ENCODE measurements at places on chromosomes 7 and 10.

- DNase-seq: peak; percentile 52
These were observed 7.0 kb downstream of the EBF3 start for GRCh38 chr10:129956876-129957673.

GRCh38 chr10:110076559-110077318 is 69.0 kb downstream of the ADD3 start:
- DNase-seq: no peak

DNA sequence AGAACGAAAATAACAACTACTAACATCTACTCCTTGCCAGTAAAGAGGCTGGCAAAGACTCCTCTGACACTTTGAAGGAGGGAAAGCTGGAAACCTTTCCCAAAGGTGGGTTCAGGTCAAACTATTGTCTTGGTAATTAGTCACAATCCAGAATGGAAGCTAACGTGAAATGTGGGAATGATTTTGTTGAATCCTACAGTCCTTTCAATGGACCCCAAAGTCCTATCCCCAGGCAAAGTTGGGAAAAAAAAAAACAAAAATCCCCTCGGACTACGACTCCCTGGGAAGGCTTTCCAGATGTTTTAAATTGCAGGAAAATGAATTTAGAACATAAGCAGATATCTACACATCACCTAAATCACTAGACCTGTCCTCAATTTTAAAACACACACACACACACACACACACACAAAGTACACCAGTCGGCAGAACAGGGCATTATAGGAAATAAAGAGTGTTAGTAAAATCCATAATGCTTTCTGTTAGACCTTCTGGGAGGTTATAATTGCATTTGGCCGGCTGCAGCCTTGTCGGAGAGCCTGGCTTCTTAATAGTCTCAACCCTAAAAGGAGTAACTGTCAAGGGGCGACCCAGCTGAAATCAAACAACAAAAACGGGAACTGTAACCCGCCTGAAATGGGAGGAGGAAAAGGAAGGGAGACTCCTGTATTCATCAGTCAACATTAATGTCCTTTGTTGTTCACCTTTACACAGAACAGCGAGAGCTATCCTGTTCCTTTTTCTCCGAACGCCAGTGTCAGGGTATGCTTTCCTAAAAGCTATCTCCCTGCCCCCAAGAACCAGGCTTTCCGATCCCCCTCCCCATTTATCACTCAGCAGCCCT is 1.5 kb downstream of the DOCK4 start:
- peak; percentile 25 for DNase-seq

- DNase-seq: peak; percentile 19
These were observed 105.2 kb upstream of the PPIF start for GRCh38 chr10:79241990-79242619.

DNA sequence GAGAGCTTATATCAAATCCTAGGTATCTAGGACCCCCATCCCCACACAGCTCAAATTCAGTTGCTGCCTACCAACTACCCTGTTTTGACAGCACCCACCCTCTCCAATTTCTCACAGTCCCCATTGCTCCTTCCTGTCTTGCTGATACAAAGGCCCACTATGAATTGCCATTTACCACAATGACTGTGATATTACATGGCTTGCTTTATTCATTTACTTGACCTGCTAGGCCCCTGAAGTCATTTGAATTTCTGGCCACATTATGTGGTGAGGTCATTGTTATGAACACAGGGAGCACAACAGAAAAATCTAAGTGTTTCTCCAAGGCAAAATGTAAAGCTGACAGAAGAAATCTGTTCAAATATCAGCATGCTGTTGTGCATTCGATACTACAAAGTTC is 101.4 kb downstream of the PPP1R17 start:
- DNase-seq: no peak

DNA sequence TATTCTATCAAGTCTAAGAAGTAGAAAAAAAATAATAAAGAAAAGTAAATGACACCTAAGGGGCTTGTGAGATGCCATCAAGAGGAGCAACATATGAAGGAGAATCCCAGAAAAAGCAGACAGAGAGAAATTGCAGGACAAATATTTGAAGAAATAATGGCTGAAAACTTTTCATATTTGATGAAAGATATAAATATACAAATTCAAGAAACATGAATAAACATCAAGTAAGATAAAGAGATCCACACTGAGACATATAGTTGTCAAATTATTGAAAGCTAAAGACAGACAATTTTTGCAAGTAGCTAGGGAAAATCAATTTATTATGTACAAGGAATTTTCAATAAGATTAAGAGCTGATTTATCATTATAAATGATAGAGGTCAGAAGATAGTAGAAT is 558.0 kb downstream of the ZWINT start:
- DNase-seq: no peak

DNA sequence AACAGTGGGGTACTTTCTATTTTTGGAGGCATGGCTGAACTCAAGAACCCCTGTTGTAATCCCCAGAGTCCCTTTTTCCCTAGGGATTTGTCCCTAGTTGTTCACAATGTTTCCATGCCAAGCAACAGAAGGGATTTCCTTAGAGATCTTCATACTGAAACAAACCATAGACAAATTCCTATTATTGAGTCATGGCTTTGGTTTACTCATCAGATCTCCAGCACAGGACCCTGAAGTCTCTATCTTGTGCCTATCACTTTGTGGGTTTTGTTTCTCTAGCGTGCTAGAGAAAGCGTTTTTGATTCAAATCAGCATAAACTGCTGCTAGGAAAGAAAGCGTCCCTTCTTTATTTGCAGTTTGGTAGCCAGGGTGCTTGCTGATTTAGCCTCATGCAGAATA is 165.0 kb downstream of the BAMBI start:
- no peak for DNase-seq

DNA sequence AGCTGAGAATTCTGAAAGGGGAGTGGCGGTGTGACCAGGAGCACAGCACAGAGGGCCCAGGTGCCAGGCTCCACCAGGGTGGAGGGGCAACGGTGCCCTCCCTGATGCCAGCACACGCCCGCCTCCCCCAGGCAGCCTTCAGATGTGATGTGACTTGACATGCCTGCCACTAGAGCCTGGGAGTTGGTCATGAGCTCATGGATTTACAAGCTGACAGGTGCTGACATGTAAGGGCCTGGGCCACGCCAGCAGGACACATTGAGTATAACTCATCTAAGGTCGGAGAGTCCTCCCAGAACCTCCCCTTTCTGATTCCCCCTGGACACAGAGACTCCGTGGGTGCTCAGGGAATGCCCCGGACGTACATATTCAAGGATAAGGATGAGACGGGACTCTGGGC is 74.2 kb downstream of the LSM5 start:
- no peak for DNase-seq

- no peak for DNase-seq
These were observed 32.6 kb upstream of the NME8 start for GRCh38 chr7:37815671-37816371.

- DNase-seq: no peak
These were observed 25.9 kb downstream of the TAX1BP1 start for GRCh38 chr7:27765841-27766240.

- no peak for DNase-seq
These were observed 12.9 kb downstream of the OIT3 start for GRCh38 chr10:72906446-72906845.

- no peak for DNase-seq
These were observed 3.5 kb downstream of the VIPR2 start for GRCh38 chr7:159141167-159141566.

DNA sequence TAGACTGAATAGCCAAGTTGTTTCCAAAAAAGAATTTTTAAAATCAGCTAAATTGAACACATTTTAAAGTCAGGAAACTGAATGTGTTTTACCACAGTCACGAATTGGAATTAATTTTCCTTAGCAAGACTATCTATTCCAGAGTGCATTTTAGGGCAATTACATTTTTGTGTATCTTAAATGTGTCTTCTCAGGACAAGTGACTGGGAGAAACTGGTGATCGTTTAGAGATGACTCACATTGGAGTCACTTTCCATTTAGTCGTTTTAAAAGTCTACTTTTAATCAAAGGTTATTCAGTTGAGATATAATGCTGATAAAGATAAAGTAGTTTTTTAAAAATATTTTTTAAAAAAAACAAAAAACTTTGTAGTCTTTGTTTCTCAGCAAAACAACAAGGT is 191.7 kb upstream of the SLC26A5 start:
- DNase-seq: no peak

- DNase-seq: no peak
These were observed 15.9 kb downstream of the PRKG1 start for GRCh38 chr10:51090190-51090589.

DNA sequence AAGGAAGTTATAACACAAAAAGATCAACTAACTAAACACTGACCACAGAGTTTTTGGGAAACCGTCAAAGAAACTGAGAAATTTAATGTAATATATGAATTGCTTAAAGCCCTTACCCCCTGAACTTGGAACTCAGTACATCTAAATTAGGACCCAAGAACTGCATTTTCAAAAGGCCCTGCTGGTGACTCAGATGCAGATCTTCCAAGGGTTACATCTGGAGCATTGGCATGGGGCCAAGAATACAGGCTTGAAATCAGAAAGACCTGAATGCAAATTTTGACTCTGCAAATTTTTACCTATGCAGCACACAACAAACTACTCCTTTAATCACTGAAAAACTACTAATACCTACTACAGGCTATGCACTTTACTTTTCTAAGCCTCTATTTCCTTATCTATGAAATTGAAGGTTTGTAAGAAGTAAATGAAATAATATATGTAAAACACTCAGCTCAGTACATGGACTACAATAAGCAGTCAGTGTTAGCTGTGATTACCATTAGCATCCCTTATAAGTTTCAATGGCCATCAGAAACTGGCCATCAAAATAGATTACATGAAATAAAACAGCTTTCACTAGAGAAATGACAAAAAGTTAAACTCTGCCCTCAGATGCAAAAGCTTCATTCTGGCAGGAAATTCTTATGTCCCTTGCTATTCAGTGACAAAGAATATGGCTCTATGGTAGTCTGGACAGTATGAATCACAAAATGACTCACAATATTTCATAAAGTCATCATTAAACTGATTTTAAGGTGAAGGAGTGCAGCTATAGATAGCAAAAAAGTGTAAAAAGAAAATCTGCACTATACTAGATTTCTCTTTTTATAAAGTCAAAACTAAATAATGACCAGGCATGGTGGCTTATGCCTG is 43.6 kb downstream of the NSUN6 start:
- no peak for DNase-seq

GRCh38 chr10:132793871-132794849 is 8.2 kb upstream of the NKX6-2 start:
- DNase-seq: no peak

DNA sequence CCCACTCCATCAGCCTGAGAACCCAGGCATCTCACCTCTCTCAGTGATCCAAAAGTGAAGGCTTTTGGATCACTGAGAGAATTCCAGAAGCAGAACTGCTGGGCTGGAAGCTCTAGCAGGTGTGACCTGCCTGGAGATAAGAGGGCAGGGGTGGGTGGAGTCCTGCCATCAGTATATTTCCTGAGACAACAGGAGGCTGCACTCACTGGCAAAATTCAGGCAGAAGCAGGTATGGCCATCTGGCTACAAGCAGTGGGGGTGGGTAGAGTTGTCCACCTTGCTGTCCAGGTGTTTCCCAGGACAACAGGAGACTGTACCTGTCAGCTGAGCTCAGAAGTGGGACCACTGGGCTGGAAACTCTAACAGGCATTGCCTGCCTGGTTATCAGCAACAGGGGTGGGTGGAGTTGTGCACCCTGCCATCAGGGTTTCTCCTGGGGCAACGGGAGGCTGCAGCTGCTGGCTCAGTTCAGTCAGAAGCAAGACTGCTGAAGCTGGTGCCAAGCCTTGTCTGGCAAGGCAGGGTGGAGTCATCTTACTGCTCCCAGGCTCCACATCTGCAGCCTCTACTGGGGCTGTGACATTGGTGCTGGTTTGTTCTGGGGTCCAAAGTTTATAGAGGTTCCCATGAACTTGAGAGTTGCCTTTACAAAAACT is 47.2 kb upstream of the SFTPD start:
- peak; percentile 17 for DNase-seq

- peak; percentile 19 for DNase-seq
These were observed 87.9 kb downstream of the PAXIP1 start for GRCh38 chr7:154914996-154915380.

- DNase-seq: no peak
These were observed 57.1 kb downstream of the AOAH start for GRCh38 chr7:36667007-36667745.

DNA sequence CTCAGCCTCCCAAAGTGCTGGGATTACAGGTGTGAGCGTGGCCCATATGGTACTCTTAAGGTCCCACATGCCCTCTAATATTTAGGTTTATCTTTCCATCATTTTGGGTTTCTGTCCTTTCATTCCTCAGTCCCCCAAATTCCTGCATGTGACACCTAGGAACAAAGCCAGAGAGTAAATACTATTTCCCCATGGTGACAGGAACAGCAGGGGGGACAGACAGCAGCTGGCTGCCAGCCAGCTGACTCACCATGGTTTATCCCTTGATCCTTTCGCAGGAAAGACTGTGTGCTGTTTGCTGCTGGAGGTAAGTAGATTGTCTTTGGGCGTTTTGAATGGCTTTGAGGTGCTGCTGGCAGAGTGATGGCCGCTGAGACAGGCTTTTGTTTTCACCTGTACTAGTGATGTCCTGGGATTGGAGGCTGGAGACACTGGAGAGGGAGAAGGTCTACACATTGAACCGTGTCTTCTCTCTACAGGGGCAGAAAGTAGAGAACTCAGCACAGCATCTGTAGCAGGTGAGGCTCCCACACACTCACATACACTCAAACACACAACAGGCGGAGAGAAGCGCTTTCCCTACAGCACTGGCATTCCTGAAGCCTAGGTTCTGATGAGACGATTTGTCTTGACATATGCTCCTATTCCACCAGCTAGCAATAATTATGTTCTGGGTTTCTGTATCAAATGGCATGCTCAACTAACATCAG is 83.7 kb upstream of the EFCAB10 start:
- DNase-seq: peak; percentile 90

GRCh38 chr10:43225004-43225786 is 41.7 kb downstream of the RASGEF1A start:
- no peak for DNase-seq

DNA sequence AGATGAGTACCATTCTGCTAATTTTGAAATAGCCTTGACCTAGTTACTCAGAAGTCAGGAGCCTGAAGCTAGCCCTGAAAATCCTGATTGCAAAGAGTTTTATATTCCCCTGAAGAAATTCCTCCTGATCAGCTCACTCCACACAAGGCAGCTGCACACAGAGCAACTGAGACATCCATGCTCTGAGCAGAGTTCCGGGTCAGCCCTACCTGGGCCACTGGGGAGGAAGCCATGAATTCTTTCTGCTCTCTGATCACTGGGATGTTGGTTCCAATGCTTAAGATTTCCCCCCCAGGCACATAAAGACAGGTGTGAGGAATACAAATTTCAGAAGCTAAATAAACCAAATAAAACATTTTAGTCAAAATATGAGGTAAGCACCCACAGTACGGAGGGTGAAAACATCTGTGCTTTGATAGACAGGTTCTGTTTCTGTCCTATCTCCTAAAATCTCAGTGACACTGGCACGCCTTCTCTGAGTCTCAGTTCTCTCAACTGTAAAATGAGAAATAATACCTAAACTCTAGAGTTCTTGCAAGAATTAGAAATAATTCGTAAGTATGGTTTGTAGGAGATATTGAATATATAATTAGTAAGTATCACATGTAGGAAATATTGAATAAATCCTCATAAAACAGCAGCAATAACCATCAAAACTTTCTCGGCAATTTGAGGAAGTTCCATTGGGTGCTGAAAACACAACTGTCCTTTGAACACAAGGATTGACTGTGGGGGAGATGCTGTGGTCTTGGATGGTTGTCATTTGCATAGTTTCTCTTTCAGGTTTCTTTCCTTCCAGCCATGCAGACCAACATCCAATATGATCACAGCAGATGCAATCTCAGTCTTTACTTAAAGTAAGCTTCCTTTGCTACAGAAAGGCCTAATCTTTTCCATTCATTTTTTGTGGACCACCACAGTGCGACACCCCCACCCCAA is 133.0 kb upstream of the TNS3 start:
- no peak for DNase-seq

- no peak for DNase-seq
These were observed 152.9 kb downstream of the MAGI2 start for GRCh38 chr7:79300573-79300972.

All from COR-L47 (cell line).